ENCODE measurements at places on chromosomes 5 and 9.

DNA sequence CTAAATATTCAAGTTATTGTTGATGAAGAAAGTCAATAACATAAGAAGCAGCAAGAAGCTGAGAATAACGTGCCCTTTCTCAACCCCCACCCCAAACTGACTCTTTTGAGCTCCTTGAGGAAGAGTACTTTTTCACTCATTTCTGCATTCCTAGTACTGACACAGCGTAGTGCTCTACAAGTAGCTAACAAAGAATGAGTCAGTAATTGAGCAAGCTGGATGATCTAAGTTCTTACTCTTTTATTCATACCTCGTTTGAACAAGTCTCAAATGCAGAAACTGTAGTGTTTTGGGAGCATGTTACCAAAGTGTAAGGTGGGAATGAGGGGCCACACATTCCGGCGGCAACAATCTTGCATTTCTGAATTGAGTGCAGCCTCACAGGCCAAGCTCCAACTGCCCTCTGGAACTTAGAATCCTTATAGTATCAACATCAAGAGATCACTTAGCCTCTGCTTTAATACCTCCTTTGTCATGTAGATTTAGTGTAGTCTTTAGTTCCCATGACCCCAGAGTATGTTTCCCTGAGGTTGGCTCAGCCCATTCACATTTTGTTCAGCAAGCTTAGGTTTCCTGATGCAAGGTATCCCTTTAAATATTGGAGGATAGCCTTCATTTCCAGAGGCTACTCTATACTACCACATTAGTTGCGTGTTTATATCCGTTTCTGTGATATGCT, 152.0 kb downstream of the PRR16 start:
- peak; percentile 73 for DNase-seq

DNA sequence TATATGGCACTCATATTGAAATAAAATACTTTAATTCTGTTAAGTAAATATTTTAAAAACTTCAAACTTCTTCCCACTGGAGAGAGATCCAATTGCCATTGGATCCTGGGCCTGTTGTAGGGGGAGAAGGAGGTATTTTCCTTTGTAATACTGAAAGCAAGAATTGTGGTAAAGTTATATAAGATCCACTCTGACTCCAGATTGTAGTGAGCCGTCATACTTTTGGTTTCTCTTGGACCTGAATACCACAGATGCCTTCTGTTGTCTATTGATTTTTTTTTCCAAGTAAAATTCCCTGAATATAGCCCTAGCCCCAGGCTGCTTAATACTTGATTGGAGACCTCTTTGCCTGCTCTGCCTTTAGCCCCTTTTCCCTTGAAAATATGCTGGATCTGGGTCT, 86.9 kb downstream of the ATG10 start:
- no peak for DNase-seq

DNA sequence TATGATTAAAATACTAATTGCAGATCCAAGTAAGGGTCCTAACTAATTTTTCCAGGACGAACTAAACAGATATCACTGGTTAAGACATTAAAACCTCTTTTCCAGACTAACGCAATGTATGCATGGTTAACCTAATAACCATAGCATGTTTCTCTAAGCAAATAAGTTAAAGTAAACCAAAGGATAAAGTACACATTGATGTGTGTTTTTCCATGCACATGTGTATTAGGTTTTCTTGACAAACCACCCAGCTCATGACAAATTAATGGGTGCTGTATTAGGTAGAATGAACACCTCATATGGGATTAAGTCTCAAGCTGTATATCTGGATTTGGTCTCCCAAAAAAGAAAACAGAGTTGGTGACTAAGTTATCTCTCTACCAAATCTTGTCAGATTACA, 45.6 kb downstream of the ANKH start:
- no peak for DNase-seq

GRCh38 chr5:447501-447900, 4.5 kb downstream of the EXOC3 start:
- DNase-seq, result no peak

DNA sequence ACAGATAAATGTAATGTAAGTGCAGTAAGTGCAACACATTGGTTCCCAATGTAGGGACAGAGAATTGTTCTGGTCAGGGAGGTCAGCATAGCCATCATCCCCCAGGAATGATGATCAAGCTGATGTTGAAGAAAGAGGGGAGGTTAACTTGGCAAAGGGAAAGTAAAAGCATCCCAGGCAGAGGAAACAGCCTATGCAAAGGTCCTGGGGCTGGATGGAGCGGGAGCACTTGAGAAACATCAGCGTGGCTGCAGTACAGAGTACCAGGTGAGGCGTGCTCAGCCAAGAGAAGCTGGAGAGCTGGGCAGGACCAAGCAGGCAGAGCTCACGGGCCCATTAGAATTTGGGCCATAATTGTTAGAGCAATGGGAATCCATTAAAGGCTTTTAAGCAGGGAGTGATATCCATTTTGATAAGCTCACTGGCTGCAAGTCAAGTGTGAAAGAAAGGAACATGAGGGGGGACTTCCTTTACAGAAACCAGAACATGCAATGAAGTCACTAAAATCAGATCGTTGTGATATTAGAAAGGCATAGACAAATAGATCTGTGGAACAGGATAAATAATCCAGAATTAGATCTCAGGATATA, 50.1 kb upstream of the HAND1 start:
- no peak for DNase-seq

GRCh38 chr5:42531611-42532010, 108.4 kb downstream of the GHR start:
- DNase-seq, result peak; percentile 79

DNA sequence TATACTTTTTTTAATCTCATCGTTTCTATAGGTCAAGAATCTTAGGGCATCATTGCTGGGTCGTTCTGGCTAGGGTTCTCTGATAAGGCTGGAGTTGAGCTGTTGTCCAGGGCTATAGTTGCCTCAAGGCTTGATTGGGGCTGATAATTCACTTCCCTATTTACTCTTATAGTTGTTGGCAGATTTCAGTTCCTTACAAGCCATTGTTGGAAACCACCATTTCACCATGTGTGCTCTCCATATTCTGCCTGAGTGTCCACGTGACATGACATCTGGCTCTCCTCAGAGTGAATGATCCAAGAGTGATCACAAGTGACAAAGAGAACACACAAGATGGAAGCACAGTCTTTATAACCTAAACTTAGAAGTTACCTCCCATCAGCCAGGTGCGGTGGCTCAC, 852.2 kb downstream of the EFNA5 start:
- no peak for DNase-seq

DNA sequence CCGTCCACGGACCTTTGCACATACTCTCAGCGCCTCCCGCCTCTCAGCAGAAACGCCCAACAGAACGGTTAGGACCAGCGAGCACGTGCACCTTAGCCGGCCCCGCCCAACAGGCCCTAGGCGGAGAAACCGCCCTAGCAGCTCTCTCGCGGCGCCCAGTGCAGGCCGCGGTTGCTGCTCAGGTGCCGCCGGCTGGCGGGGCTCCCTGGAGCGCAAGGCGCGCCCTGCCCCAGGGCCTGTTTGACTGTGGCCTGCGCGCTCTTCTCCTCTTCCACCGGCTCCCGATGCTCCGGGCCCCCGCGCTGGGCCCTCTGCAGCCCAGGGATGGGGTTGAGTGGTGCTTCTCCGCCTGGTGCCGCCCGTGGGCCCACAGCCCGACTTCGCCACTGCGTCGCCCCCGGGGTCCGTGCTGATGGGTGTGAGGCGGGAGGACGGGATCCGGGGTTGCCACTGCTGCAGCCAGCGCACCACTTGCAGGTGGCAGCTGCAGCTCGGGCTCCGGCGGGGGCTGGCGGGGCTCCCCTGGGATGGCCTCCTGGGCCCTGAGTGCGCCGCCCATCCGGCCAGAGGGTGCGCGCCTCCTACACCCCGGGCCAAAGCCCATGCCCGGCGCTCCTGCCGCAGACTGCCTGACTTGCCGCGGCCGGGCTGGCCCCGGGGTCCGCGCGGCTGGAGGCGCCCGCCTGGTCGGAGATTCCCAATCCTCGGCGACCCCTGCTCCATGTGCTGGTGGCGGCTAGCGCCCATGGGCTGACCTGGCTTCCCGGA, 1889.4 kb upstream of the CDH9 start:
- DNase-seq, result no peak

DNA sequence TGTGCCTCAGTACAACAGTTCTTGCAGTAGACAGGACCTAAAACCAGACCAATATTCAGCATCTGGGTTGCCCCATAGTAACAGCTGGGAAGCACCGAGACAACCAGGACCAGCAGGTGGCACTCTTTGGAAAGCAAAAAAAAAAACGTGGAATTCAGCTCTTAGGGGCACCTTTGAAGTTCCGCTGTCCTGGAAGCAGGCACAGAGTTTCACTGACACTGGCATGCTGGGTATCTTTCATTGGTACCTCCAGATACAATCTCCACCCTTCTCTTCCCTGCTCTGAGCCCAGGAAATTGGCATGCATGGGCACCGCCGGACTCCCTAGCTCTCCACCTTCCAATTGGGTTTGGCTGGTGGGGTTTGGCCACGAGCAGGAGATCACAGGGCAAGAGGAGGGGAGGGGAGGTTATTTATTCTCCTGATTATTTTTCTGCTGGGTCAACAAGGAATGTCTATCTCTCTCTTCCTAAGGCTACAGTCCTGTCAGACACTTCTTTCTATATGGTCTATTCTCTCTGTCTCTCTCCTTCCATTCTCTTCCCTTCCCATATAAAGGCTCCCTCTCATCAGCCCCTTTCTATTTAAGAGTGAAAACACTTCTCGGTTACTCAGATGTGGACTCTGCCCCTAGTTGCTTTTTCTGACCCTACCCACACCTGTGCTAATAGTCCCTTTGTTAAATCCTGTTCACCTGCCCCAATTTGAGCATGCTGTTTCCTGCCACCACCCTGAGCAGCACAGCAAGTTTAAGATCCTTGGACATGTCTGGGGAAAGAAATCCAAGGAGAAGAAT, 1.9 kb upstream of the IDNK start:
- DNase-seq, result peak; percentile 44

DNA sequence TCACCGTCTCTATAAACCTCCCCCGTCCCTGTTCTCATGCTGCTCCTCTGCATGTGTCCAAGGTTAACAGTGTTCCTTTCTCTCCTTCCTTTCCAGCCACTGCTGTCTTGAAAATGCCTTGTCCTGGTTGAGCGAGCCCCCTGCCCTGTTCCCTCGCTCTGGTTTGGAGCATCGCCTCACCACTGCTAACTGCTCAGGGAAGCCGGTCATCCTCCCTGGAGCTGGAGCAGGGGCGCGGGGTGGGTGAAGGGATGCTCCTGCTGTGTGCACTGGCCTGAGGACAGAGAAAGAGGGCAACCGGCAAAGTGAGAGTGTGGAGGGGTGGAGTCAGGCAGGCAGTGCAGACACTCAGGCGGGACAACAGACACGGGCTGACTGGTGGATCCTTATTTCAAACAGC, 19.4 kb downstream of the UBE2QL1 start:
- DNase-seq, result no peak

- DNase-seq, result no peak
These were observed 16.1 kb upstream of the IL13 start for GRCh38 chr5:132641841-132642240.

Measured in foreskin fibroblast (primary cell).